ENCODE measurements at places on chromosomes 1 and 21.

DNA sequence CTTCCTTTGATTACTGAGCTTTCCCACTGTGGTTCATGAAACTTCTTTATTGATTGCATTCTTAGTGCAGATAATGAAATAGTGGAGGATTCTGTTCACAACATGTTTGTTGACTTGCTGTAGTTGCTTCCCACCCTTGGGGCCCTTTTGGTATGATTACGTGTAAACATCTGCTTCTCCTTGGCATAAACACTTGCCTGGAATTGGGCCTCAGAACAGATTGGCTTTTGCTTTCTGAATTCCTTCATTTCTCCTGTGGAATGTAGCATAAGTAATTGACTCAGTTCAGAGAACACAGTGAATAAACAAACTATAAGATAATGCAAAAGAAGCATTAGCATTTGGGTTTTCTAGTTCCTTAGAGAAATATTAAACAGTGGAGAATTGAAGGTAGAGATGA, 59.5 kb upstream of the LAMC2 start:
- no peak for DNase-seq

GRCh38 chr1:32539584-32540571, 651 bp downstream of the ZBTB8A start:
- peak; percentile 63 for DNase-seq

DNA sequence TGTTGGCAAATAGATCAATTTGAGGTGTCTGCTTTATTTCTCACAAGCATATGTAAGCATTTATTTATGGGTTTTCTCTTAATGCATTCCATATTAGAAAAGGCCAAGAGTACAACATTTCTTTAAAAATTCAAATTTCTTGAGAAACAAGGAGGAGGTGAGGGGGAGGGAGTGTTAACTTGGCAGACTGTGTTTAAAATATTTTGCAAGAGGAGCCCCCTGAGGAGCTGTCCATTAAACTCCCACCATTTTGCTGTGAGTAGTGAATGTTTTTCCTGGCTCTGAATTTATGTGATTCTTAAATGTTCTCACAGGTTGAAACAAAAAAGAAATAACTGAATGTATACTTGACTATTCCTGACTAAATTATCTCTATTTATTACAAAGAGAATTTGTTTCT, 363.8 kb downstream of the PTPRC start:
- no peak for DNase-seq

DNA sequence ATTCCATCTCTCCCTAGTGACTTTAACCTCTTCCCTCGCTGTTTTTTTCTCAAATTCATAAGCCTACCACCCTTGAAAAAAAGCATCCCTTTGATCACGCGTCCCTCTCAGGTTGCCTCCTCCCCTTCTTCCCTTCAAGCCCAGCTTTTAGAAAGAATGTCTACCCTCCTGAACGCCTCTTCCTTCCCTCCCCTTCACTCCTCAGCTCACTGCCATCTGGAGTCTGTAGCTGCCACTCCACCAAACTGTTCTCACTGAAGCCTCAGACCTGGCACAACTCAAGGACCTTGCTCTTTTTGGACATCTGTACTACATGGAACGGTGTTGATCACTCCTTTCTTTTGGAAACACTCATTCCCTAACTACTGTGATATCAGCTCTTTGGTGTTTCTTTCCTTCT, 80.6 kb downstream of the SLC25A24 start:
- DNase-seq: no peak

DNA sequence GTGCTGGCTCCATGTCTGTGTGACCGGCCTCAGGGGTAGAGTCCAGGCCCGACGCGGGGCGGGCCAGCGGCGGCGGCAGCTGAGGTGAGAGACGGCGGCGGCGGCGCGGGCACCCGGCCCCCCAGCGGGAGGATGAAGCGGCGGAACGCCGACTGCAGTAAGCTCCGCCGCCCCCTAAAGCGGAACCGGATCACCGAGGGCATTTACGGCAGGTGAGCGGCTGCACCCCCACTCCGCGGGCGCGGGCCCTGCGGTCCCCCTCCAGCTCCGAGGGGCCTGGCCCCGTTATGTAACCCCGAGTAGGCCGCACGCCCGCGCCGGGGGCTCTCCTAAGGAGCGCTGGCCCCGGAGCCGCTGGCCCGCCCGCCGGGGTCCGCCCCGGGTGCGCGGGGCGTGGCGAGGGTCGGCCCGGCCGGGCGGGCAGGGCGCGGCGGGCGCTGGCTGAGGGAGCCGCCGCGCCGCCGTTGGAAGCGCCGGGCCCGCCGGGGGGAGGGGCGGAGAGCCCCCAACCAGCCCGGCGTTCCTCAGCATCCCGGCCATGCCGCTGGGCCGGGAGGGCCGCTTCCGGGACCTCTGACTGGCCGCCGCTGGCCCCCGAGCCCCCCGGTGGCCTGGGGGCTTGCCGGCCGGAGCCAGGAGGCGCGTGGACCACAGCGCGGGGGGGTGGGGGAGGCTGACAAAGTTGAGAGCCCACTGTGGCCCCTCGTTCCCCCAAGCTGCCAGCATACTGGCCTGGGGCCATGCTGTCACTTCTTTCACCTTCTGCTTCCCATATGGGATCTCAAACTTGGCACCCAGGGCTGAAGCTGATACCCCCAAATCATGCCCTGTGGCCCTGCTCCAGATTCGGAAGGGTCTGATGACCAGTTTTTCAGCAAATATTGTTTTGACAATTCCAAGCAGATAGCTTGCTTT, 527 bp downstream of the MACO1 start:
- no peak for DNase-seq

DNA sequence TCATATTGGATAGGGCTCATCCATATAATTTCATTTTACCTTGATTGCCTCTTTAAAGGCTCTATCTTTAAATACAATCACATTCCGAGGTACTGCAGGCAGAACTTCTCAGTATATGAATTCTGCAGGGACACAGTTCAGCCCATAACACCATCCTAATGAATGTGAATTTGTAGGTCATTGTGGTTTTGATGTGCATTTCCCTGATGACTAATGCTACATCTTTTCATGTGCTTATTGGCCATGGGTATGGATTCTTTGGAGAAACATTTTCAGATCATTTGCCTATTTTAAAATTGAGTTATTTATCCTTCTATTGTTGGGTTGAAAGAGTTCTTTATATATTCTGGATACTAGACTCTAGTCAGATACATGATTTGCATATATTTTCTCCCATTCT, 9.6 kb upstream of the RPS6KC1 start:
- DNase-seq: no peak

DNA sequence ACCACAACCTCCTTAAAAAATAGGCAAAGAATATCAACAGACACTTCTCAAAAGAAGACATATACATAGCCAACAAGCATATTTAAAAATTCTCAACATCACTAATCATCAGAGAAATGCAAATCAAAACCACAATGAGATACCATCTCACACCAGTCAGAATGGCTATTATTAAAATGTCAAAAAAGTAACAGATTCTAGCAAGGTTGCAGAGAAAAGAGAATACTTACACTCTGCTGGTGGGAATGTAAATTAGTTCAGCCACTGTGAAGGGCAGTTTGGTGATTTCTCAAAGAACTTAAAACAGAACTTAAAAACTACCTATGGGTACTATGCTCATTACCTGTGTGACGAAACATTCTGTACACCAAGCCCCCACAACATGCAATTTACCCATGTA, 20.7 kb downstream of the CD1B start:
- DNase-seq: no peak

DNA sequence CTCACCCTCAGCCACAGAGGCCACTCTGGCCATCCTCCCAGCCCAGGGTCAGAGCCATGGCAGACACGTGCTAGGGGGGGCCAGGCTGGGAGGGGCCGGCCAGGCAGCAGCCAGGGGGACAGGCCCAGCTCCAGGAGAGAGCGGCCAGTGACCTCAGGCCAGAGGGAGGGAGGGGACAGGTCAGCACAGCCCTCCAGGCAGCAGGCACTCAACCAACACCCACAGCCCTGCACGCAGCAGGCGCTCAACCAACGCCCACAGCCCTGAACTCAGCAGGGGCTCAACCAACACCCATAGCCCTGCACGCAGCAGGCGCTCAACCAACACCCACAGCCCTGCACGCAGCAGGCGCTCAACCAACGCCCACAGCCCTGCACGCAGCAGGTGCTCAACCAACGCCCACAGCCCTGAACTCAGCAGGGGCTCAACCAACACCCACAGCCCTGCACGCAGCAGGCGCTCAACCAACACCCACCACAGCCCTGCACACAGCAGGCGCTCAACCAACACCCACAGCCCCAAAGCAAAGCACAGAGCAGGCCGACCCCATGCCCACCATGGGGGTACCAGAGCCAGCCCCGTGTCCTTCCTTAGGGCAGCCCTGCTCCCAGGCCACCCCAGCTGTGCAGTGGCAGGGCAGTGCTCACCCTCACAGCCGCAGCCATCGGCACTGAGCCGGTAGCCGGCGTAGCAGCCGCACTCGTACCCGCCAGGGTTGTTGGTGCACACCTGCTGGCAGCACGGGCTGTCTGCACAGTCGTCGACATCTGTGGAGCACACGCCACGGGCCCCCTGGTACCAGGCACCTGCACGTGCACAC, 55.9 kb downstream of the ARHGEF16 start:
- no peak for DNase-seq

DNA sequence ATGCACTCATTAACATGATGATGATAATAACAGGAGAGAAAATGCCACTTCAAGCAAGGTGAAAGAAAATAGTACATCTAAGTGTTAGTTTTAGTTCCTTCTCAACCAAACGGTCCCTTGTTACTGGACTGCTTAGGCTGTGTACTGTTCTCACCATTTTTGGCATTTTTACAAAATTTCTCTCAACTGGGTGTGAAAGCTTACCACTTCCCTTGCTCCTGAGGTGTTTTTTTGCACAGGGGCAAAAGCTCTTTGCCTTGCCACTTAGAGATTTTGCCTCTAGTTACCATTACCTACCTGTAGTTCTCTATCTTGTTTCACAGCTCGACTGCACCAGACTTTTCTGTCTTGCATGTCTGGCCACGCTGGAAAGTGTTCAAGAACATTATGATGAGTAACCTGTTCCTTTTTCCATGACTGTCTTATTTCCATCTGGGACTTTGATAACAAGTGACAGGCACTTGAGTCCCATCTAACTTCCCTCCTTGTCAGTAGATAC, 10.7 kb downstream of the NEK7 start:
- DNase-seq: no peak

DNA sequence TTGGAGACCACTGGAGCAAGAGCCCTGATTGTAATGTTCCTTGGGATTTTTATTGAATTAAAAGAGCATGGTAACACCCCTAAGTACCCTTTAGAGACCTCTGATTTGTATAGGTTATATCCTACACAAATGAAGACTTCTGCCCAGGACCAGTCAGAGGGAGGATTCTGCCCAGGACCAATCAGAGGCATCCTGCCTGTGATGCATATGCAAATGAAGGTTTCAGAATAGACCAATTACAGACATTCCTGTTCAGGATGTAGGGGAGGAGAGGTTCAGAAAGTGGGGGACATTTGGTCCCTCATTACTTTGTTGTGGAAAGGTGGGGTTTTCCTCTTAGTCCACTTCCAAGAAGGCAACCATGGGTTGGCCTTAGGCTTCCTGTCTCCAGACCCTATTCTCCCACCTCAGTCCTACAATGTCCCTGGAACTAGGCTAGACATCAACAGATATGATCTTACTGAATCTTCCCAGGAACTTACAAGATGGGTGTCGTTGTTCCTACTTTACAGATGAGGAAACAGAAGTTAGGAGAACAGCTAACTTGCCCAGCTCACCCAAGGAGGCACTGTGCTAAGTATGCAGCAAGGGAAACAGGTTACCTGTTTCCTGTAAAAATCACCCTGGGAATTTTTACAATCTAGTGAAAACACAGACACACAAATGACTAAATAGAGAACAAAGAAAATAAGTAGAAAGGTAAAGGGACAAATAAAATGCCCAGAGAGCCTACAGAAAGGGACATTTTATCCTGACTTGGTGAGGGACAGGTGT, 36.8 kb upstream of the SFPQ start:
- no peak for DNase-seq

DNA sequence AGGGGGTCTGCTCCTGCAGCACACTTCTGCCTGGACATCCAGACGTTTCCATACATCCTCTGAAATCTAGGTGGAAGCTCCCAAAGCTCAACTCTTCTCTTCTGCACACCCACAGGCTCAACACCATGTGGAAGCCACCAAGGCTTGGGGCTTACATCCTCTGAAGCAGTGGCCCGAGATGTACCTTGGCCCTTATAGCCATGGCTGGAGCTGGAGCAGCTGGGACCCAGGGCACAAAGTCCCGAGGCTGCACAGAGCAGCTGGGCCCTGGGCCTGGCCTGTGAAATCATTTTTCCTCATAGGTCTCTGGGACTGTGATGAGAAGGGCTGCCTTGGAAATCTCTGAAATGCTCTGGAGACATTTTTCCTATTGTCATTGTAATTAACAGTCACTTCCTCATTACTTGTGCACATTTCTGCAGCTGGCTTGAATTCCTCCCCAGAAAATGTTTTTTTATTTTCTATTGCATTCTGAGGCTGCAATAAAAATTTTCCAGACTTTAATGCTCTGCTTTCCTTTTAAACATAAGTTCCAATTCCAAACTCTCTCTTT, 645.6 kb downstream of the RWDD3 start:
- no peak for DNase-seq

- no peak for DNase-seq
Measured at GRCh38 chr1:217272385-217272784, 358.5 kb downstream of the GPATCH2 start.

GRCh38 chr1:226268421-226269124, 40.4 kb downstream of the LIN9 start:
- DNase-seq: no peak

DNA sequence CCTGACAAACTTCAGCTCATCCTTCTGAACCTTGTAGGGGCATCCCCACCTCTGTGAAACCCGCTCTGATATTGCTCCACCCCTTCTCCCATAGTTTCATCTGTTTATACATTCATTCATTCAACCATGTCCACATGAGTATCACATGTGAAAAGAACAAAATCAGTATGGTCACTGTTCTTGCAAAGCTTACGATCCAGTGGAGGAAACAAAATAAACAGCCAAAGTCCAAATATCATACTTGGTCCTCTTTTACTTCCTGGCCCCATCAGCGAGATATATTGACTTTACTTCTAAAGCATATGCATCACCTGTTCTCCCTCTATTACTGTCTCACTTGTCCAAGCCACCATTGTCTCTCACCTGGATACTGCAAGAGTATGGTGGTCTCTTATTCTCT, 35.6 kb downstream of the C8A start:
- DNase-seq: no peak

GRCh38 chr1:224592636-224593582, 23.2 kb upstream of the CNIH3 start:
- no peak for DNase-seq

GRCh38 chr1:225919906-225920305, 4.1 kb downstream of the PYCR2 start:
- DNase-seq: no peak

GRCh38 chr1:185533596-185533995, 200.6 kb upstream of the HMCN1 start:
- no peak for DNase-seq

DNA sequence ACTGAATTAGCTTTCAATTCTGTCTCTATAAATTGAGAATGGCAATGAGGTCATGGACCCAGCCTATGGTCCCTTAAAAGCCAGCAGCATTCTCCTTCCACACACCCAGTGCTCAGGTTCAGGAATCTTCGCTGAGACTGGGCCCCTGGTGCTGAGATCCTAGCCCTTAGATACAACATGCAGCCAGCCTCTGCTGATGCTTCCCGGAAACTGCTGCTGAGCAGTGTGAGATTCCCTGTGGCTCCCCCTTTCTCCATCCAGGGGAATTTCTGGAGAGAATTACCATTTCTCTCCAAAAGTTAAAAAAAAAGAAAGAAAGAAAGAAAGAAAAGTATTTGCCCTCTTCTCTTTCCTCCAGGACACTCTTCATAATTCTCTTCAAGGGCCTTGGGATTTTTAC, 31.7 kb upstream of the RALGPS2 start:
- DNase-seq: no peak

All from mesothelial cell of epicardium (in vitro differentiated cells).